ENCODE measurements at places on chromosomes 16 and 17.

GRCh38 chr17:50424996-50425681, 879 bp upstream of the ACSF2 start:
- DNase-seq: no peak

GRCh38 chr17:7475764-7476422, 3.5 kb downstream of the ZBTB4 start:
- peak; percentile 79 for DNase-seq

- peak; percentile 5 for DNase-seq
Observed at GRCh38 chr16:87337262-87337771, 20.1 kb upstream of the C16orf95 start.

DNA sequence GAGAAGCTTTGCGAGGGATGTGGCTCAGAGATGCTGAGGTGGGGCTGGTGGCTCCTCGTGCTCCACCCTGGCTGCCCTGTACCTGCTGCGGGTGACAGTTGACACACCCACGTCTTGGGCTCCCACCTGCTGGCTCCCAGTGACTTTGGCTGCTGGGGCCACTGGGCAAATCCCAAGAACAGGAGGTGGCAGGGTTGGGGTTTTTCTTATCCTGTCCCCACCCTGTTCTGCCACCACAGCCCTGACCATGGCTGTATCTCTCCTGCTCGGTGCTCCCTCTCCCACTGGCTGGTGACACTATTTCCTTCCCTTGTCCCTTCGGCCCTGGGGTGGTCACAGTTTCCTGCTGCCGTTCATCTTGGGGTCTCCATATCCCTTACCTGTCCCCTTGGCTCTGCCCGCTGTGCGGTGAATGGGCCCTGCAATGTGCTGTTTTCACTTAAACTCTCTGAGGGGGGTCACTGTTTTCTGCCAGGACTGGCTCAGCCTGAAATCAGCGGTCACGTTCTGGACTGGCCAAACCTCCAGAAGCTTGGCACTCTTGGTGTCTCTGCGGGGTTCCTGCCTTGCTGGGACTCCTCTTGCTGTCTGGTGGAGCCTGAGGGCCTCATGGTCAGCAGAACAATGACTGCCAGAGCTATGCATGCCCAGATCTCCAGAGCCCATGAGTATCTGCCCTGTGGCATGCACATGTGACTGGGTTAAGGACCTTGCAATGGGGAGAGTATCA, 144.2 kb downstream of the IRF8 start:
- DNase-seq: no peak

Data from right cardiac atrium (tissue), 5 donors.